Mesendoderm (in vitro differentiated cells): ENCODE measurements at places on chromosomes 6 and 20.

DNA sequence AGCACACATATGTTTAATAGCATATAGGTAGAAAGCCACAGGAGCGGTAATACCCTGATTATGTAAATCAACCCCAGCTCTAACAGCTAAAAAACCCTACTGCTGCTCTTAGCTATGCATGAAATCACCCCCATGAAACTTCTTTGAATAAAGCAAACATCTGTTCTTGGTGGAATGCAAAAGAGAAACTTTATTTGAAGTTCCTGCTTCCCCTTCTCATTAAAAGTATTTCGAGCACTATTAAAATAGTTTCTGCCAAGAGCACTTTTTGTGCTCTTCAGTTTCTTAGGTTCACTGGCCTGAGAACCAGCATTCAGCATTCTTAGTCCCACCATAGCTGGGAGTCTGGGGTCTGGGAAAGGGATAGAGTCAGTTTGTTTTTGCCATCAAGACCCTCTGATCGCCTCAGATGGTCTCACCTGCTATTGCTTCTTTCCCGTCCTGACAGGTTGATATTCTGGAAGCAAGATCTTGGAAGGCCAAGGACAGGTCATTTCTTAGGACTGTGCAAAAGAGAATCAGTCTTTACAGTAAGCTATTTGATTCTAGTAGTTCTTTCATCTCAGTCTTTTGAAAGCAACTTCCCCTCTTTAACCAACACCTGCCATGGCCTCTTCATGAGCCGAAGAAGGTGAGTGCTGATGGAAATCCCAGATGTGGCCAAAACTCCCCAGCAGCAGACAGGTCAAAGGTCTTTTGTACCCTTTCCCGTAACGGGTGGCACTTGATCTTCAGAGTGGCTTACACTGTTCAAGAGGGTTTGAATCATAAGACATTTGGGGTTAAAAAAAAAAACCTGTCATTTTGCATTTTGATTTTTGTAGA lies 76.5 kb upstream of the TMEM170B start:
- H3K4me1 ChIP-seq: no peaks in the 10 kb centered on the region
- no peak overlapping the region for H3K4me3 ChIP-seq

DNA sequence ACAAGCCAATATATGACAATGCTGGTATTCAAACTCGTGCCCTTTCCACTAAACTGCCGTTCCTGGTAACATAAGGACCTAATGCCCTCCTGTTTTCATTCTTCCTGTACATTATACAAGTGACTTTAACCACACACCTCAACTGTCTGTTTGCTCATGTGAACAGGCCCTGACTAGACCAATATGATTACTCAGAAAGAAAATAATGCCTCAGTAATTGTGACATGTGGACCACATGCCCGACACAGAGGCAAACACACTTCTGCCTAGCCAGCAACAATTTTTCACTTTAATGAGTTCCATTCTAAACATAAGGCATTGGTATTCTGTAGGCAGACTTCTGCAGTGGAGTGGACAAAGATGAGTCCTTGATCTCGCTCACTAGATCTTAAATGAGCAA lies 30.0 kb downstream of the SLC22A16 start:
- DNase-seq: no peak
- H3K27ac ChIP-seq: no peak overlapping the region
- H3K4me3 ChIP-seq: no peak overlapping the region
- H3K36me3 ChIP-seq: no peaks in the 10 kb centered on the region
- H3K27me3 ChIP-seq: no peaks in the 10 kb centered on the region
- no peaks in the 10 kb centered on the region for H3K4me1 ChIP-seq

- peak; percentile 64 for DNase-seq
- H3K27me3 ChIP-seq: no peaks in the 10 kb centered on the region
- H3K27ac ChIP-seq: peak overlapping the region; percentile 58
- H3K36me3 ChIP-seq: no peaks in the 10 kb centered on the region
These were observed 671 bp downstream of the E2F1 start for GRCh38 chr20:33685328-33686099.

GRCh38 chr6:119243657-119244056 lies 105.9 kb downstream of the MAN1A1 start:
- H3K27me3 ChIP-seq: no peaks in the 10 kb centered on the region
- DNase-seq: no peak
- H3K4me3 ChIP-seq: no peak overlapping the region
- peaks cover 4% of the 10 kb centered on the region for H3K4me1 ChIP-seq
- no peaks in the 10 kb centered on the region for H3K36me3 ChIP-seq

- peaks cover 2% of the 10 kb centered on the region for H3K36me3 ChIP-seq
- DNase-seq: no peak
- H3K4me1 ChIP-seq: no peaks in the 10 kb centered on the region
- no peak overlapping the region for H3K4me3 ChIP-seq
- no peak overlapping the region for H3K27ac ChIP-seq
- no peaks in the 10 kb centered on the region for H3K27me3 ChIP-seq
These were observed 12.9 kb upstream of the C20orf144 start for GRCh38 chr20:33649201-33649681.
